Stimulated activated CD4-positive, alpha-beta T cell treated with anti-CD3 and anti-CD28 coated beads, TNF-alpha, amount 100 ng/mL, for 24 hours (primary cell): ENCODE measurements at places on chromosomes 5 and 9.
A peak's percentile ranks its signal among the peaks of the same experiment; 100 is the strongest.

- DNase-seq = peak; percentile 54
Measured at GRCh38 chr9:110048403-110048975, 159.5 kb downstream of the C9orf152 start.

- no peak for DNase-seq
Measured at GRCh38 chr5:107104040-107104995, 566.4 kb downstream of the EFNA5 start.

DNA sequence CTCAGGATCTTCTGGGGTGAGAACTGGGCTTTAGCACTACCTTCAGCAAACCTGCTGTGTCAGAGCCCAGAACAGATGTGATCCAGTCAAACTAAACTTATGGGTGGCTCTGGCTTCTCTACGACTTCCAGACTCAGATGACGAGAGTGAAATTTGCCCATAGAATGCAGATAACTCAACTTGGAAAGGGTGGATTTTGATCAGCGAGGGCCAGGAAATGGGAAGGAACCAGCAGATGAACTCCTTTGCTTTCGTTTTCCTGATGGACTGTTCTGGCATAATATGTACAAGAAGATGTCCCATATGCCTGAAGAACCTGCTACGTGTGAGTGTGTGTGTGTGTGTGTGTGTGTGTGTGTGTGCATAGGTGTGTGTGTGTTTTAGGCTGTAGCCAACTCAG lies 132.0 kb upstream of the MOCS2 start:
- no peak for DNase-seq

GRCh38 chr5:90142541-90142940 lies 267.0 kb downstream of the CETN3 start:
- no peak for DNase-seq

- no peak for DNase-seq
Measured at GRCh38 chr5:125409234-125409860, 662.9 kb upstream of the ZNF608 start.

GRCh38 chr5:62138607-62139006 lies 167.4 kb upstream of the KIF2A start:
- DNase-seq = no peak

GRCh38 chr9:134136996-134137299 lies 1.1 kb downstream of the WDR5 start:
- DNase-seq = no peak
